Activated CD8-positive, alpha-beta T cell treated with anti-CD3 and anti-CD28 coated beads for 36 hours (primary cell): ENCODE measurements at places on chromosomes 5 and 9. TPM values are rescaled to one million over a fixed set of nuclear protein-coding genes. Genes with fewer than 3 reads are reported as not detected.

- peaks cover 27% of the 10 kb centered on the region for H3K36me3 ChIP-seq
- H3K27me3 ChIP-seq = no peaks in the 10 kb centered on the region
- DNase-seq = no peak
- H3K4me1 ChIP-seq = peaks cover 37% of the 10 kb centered on the region
- no peak overlapping the region for H3K4me3 ChIP-seq
Measured at GRCh38 chr5:66170195-66170919, 26.3 kb downstream of the SREK1 start.

PCDHA6 gene
- total RNA-seq = not detected

- no peaks in the 10 kb centered on the region for H3K36me3 ChIP-seq
- DNase-seq = no peak
- peaks cover 2% of the 10 kb centered on the region for H3K27me3 ChIP-seq
- no peak overlapping the region for H3K4me3 ChIP-seq
Measured at GRCh38 chr5:169331292-169331852, 30.4 kb upstream of the SLIT3 start.

CAMK4 gene
- total RNA-seq = 80.7 TPM

FOXI1 gene
- not detected for total RNA-seq
